G401 (cell line): ENCODE measurements at places on chromosomes 7 and 10. TPM values are rescaled to one million over a fixed set of nuclear protein-coding genes. Genes with fewer than 3 reads are reported as not detected.

GRCh38 chr7:114444196-114444595, 29.6 kb downstream of the FOXP2 start:
- DNase-seq: no peak

DNA sequence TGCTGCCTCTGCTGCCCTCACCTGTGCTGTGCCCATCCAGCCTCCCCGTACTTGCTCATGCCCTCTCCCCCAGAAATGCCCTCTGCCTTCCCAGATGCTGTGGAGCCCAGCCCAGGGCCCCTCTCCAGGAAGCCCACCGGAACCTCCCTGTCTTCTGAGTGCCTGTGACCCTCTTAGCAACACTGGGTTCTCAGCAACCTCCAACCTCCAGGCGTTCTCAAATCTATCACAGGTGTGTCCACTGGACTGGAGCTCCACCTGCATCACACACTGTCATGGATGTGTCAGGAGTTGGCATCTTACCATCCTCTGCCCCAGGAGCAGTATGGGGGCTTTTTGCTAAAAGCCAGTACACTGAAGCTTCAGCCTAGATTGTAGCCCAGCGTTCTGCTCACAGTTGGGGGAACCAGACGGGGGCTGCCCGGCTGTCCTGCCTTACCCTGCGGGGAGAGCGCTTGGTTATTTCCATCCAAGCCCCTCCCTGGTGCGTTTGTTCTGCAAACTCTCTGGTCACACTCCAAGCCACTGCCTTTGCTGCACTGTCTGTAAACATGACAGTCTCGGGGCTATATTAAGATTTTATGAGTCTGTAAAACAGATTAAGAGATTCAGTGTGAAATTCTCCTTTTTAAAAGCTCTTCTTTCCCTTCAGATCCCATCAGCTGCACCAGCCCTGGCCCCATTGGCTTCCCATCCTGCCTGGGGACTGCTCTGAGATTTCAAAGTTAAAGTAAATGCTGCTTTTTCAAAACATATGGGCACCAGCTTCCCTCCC, 71.3 kb upstream of the CPXM2 start:
- DNase-seq: no peak

- no peak for DNase-seq
Measured at GRCh38 chr7:30437823-30438574, 40.6 kb downstream of the NOD1 start.

DNA sequence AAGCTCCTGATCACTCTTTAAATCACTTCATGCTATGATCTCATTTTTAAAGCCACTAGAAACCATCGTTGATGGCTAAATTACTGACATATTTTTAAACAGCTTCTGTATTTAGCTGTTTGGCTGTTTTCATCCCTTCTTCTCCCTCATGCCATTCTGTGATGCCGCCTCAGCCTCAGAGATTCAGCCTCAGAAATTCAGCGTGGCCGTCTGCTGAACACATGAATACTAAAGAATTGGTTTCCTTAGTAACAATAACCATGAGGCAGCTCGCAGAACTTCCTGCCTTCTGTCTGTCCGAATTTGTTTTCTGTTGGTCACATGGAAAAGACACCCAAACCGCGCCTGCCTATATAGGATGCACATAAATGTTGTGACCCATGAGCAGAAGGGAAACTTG, 31.0 kb upstream of the FZD1 start:
- DNase-seq: no peak

DNA sequence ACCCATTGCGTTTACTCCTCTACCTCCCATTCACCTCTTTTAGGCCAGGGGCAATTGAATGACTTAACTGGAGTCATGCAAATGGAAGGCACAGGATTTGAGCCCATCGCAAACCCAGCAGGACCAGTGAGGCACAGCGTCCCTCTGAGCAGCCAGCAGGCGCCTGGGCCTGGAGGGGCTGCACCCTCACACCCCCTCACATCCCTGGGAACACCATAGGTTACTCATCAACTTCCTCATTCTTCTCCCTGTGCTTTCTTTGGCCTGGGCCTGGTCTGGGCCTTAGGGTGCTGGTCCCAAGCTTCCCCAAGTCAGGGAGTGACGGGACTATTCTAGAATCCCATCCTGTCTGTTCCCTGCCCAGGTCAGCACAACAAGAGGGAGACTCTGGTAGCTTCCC, 169.4 kb upstream of the EEPD1 start:
- DNase-seq: no peak

- DNase-seq: no peak
Measured at GRCh38 chr7:11911900-11912299, 79.9 kb upstream of the THSD7A start.

DNA sequence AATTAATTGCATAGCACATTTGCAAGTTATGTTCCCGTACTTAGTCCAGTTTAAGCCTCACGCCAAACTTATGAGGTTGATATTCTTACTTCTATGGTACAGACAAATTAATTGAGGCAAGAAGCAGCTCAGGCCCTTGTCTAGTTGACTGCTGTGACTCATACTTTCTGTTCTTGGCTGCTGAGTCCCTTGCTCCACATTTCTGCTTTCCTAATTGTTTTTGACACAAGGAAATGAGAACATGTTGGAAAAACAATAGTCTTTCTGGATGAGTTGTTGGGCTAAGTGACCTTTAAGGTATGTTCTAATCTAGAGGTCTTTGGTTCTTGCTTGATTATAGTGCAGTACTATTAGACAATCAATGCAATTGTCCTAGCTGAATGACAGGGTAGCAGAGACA, 331.8 kb downstream of the NRG3 start:
- no peak for DNase-seq

Gene ZNF853
- 12.1 and 16.6 TPM in 2 replicates for total RNA-seq
